ENCODE measurements at places on chromosomes 1 and 21. TPM values are rescaled to one million over a fixed set of nuclear protein-coding genes. Genes with fewer than 3 reads are reported as not detected.

GRCh38 chr1:110963691-110964454 lies at the start of gene LRIF1:
Gene LRIF1, minus strand, starts transcription at chr1:110963922. Its CDS starts 234 bp downstream, at chr1:110963688.
- DNase-seq = peak; percentile 100

- DNase-seq = no peak
These were observed 1.4 kb downstream of the RPE65 start for GRCh38 chr1:68448365-68448764.

The LRIG2 gene
- 13.0 TPM for total RNA-seq

The ANKRD45 gene
- not detected for total RNA-seq

GRCh38 chr1:91799863-91800262 lies 86.1 kb downstream of the TGFBR3 start:
- DNase-seq = no peak

DNA sequence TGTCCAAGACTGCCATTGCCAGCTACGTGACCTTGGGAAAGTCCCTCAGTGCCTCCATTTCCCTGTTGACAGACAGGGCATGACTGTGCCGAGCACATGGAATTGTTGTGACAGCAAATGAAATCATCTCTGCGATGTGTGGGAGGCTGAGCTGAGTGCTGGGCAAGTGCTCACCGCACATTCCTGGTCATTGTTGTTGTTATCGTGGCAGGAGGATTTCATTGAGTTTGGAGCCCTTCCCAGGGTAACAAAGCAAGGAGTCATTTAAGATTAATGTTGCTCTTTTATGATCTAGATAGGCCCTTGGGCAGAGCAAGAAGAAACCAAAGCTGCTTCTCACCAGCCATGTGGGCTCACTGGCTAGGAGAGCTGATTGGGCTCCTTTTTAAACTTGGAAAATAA lies 39.6 kb upstream of the ITPKB start:
- no peak for DNase-seq

The RORC gene
- 0.17 TPM for total RNA-seq

- no peak for DNase-seq
These were observed 67.2 kb downstream of the CD46 start for GRCh38 chr1:207818971-207819451.

GRCh38 chr1:151340870-151341754 lies 5.9 kb downstream of the RFX5 start:
- peak; percentile 76 for DNase-seq

The IL22RA1 gene
- not detected for total RNA-seq

GRCh38 chr1:9823693-9823942 lies 147 bp downstream of the CLSTN1 start:
- no peak for DNase-seq

DNA sequence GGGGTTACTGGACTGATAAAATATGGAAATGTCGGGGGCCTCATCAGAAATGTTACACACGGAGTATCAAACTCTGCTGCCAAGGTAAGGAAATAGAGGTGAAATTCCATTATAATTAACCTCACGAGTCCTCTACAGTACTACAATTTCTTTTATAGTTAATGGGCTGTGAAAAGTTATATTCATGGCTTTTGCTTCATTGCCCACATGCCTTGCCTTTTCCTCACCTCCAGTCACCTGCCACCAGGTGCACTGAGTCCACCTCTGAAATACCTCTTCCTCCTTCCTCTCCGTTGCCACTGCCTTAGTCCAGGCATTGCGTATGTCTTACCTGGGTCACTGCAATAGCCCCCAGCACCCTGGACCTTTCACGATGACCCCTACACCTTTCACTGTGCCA lies 186.9 kb downstream of the VPS13D start:
- DNase-seq = no peak

- no peak for DNase-seq
These were observed 63.1 kb downstream of the HSPA13 start for GRCh38 chr21:14319805-14320204.

The MRPS15 gene
- total RNA-seq = 109 TPM

The PIGM gene
- total RNA-seq = 4.9 TPM

Data from natural killer cell treated with Interleukin-12 subunit alpha and Interleukin-12 subunit beta and Interleukin-15 and Interleukin-18, amount 100 ng/mL, for 72 hours (primary cell).